Right ventricle myocardium inferior (tissue), 1 donor: ENCODE measurements at places on chromosomes 6 and 20.

DNA sequence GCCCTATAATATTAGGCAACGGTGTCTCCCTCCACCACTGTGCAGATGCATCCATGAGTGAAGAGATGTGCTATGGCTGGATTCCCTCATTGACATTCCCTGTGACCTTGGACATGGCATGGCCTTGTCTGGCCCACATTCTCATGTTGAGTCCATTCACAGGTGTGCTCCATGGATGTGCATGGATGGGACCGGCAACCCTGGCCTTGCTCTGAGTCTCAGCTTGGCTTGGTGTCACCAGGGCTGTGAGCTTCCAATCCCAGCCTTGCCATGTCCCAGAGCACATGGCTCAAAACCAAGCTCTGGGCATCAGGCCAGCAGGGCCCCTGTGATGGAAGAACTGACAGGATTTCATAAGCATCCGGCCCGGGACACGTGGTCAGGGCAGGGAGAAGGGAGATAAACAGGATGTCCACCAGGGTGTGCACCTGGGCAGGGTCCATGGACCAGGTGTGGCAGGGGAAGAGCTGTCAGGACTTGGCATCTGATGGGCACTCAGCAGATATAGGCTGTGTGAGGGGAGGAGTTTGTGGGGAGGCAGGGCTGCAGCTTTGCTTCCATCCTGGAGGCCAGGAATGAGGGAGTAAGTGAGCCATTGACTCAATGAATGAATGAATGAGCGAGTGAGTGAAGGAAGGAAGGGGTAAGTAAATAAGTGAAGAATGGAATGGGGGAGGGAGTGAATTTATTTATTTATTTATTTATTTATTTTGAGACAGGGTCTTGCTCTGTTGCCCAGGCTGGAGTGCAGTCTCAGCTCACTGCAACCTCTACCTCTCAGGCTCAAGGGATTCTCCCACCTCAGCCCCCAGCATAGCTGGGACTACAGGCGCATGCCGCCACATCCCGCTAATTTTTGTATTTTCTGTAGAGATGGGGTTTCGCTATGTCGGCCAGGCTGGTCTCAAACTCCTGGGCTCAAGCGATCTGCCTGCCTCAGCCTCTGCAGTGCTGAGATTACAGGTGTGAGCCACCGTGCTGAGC is 15.7 kb downstream of the NRSN2 start:
- DNase-seq: peak; percentile 91

DNA sequence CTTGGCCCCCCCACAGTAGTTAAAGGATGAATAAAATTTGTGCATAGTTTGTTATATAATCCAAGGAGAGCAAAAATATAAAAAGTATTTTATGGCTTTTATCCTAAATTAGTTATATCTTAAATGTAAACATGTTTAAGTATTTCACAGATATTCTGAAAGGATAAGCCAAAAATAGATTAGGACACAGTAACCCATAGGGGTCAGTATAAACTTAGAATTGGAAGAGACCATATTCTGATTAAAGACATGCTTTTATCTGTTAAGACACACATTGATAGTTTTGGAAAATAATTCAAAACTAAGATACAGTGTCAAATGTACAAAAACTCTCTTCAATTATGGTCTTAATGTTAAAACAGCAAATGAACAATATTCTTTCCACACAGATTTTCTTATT is 4.5 kb upstream of the SERINC1 start:
- DNase-seq: no peak

DNA sequence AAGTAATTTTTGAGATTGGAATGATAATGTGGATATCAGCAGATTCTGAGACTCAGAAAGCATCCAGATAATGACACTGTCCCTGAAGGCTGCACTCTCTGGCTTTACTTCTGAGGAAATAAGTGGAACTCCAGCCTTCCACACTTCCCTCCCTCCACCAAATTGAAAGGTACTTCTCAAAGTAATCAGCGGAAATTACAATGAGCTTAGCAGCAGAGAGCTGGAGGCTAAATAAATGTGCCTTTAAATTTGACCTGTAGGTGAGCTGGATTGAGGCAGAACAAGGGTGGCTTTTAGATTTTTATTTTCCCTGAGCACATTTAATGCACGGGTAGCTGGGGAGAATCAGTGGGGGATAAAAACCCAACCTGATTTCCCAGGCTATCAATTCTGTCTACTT is 39.3 kb upstream of the RNF144B start:
- no peak for DNase-seq

DNA sequence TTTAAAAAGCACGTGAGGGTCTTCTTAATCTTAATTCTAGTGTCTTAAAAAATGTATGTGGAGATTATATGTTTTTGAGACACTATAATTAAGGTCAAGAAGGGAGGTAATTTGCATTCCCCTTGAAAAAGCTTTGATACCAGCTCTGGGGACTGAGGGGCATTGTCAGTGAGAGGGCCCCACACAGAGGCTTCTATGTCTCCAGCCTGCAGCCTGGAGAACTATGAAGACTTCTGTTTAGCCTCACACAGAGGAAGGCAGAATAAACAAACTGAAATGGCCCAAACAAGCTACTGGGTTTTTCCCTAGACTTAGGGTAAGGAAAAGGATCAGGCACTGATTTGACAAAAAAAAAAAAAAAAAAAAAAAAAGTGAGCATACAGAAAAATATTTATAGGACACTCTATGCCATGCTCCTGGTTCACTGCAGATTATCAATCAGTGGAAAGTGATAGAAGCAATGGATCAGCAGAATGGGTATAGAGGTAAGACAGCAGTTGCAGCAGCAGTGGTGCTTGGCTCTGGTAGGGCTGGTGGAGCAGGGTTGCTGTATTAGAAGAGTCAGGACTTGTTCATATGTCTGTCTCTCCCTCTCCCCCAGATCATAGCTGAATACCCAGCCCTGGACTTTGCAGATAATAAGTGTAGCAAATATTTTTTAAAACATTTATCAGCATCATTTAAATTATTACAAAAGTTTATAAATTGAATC is 85.4 kb downstream of the KLHL32 start:
- no peak for DNase-seq

DNA sequence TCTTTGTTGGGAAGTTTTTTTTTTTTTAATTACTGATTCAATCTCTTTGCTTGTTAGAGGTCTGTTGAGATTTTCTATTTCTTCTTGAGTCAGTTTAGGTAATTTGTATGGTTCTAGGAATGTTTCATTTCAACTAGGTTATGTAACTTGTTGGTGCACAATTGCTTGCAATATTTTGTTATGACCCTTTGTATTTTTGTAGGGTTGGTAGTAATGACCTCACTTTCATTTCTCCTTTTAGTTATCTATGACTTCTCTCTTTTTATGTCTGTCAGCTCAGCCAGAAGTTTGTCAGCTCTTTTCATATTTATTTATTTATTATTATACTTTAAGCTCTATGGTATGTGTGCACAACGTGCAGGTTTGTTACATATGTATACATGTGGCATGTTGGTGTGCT is 51.1 kb upstream of the SLC24A3 start:
- no peak for DNase-seq

- DNase-seq: no peak
These were observed 1.9 kb upstream of the POU3F2 start for GRCh38 chr6:98832284-98833056.

DNA sequence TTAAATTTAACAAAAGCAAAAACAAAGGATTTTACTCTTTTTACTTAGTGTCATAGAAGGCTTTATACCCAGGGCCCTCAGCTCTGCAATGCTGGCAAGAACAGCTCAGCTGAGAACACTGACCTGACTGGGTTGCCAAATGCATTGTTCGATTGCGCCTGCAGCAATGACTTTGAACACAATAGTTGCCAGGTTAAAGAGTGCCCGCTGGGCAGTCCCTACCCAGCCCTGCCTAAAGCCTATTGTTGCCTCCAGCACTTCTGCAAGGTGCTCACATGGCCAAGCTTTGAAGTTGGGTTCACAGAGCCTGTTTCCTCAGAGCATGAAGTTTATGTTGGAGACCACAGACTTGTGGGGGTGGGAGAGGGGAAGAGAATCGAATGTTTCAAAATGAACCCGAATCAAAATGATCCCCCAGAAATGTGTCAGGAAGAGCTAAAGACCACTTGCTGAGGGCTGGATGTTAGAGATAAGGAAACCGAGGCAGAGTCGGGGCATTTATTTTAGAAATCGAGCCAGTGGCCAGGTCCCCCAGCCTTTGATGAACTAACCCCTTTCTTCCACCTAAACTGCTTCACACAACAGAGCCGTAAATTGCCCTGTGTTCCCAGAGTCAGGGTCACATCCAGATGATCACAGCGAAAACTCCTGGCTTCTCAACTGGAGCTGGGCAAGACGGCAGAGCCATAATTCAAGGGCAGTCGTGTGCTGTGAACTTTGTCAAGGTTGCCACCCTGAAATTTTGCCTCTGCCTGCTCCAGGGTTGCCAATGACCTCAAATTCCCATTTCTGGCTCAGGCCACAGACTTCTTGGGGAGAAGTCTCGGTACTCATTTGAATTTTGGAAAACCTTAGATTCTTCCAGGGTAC is 55.0 kb downstream of the FOXA2 start:
- DNase-seq: no peak

DNA sequence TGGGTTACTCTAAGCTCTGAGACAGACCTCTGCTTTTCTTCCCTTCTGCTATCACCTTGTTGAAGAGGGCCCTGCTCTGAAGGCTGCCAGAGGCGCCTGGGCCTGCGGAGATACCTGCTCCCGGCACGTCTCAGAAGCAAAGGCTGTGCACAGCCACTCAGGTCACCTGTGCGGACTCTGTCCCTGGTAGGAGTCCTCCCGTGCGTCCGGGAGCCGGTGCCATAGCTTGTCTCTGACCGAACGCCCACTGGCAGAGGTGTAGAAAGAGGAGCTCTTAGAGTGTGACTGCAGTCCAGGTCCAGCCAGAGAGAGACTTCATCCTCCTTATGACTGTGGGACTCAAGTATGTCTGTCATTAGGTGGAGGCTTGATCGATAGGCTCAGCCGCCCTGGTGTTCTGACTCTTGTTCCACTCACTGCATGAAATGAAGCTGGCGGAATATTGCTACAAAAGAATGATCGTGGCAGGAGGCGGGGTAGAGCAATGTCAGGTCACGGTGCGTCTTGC is 51.0 kb upstream of the UNC93A start:
- DNase-seq: no peak

DNA sequence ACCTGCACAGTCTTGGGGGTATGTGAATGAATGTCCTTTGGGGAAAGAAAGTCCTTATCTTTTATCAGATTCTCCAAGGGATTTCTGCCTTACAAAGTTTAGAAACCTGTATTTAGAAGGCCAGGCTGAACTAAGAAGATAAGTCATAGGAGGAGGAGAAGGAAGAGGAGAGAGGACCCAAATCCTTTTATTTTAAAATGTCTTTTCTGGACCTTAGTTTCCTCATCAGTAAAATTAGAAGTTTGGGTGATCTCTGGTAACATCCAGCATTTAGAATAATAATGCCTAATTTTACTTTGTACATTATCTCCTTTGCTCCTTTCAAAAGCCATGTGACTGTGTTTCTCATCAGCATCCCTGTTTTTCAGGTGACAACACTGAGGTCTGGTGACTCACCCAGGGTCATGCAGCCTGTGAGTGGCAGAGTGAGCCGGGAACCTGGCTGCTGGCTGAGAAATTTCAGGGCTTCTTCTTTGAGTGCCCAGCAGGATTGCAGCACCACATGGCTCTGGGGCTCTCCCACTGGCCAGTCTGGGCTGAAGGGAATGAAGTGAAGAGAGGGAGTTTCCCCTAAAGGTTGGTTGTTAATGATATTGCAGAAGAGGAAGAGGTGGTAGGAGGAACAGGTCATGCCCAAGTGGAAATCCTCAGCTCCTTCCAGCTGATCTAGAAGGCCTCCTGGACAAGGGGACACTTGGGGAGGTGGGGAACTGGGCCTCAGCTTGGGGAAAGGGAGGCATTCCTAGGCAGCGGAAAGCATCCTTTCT is 34.0 kb downstream of the VEGFA start:
- peak; percentile 45 for DNase-seq
